ENCODE measurements at places on chromosomes 2 and 18.
A peak's percentile ranks its signal among the peaks of the same experiment; 100 is the strongest.

- no peak for DNase-seq
Observed at GRCh38 chr2:12007282-12007681, 260.9 kb downstream of the LPIN1 start.

- peak; percentile 51 for DNase-seq
Observed at GRCh38 chr18:8468921-8469335, 140.3 kb upstream of the RAB12 start.

GRCh38 chr2:173797586-173798263 lies 167.4 kb downstream of the SP3 start:
- no peak for DNase-seq

GRCh38 chr2:223782629-223783028 lies 54.8 kb downstream of the AP1S3 start:
- no peak for DNase-seq

GRCh38 chr2:111627256-111627655 lies 256.7 kb downstream of the ANAPC1 start:
- DNase-seq = no peak

- no peak for DNase-seq
Observed at GRCh38 chr18:56568986-56569385, 69.4 kb downstream of the TXNL1 start.

DNA sequence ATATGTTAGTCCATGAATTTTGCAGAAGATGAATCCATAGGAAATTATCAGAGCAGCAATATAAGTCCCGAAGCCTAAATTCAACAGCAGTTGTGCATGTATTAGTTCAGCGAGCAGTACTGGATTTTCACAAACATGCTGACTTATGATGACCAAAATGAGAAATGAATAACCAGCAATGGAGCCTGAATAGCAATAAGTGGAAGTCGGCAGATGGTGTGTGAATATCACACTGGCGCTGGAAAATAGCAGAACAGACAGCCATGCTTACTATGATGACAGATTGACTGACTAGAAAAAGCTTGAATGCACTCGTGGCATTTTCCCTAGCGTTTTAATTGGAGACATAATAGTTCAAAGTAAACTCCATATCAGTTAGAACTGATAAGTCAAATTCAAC lies 1114.5 kb downstream of the DSC3 start:
- no peak for DNase-seq

DNA sequence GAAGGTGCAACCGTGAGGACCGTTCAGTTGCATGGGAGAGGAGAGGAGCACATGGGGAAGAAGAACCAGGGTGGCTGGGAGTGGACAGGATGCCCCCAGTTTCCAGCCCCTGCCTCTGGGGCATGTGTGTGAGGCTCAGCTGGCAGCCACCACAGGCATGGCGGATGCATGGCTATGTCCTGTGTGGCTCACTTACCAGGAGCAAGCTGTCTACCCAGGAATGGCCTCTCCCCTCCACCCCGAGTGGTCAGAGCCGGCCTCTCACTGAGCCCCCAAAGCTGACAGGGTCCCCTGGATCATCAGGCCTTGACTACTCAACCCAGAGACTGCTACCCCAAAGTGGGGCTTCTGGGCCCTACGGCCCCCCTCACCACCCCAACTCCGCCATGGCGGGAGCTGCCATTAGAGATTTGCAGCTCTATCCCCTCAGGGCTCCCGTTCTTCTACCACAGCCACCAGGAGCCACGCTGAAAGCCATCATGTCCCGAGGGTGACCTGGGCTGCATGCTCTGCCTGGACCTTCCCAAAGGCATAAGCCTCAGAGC lies 65.3 kb downstream of the RHOB start:
- DNase-seq = no peak

DNA sequence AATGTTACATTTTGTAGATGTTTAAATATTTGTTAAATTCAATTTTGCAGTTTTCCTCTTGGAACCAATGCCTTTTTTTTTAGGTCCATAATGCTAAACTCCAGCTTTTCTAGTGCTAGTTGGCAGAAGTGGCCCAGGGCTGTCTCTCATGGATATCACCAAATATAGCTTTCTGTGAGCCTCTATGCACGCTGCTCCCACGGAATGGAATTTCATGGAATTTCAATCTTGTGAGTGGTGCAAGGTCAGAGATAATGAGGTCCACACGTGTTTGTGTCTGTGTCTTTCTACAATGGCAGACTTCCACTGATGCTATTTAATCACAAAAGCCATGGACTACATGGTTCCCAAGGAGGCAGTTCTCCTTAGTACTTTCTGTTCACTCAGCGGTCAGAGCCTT lies 191.5 kb upstream of the PARD3B start:
- no peak for DNase-seq

DNA sequence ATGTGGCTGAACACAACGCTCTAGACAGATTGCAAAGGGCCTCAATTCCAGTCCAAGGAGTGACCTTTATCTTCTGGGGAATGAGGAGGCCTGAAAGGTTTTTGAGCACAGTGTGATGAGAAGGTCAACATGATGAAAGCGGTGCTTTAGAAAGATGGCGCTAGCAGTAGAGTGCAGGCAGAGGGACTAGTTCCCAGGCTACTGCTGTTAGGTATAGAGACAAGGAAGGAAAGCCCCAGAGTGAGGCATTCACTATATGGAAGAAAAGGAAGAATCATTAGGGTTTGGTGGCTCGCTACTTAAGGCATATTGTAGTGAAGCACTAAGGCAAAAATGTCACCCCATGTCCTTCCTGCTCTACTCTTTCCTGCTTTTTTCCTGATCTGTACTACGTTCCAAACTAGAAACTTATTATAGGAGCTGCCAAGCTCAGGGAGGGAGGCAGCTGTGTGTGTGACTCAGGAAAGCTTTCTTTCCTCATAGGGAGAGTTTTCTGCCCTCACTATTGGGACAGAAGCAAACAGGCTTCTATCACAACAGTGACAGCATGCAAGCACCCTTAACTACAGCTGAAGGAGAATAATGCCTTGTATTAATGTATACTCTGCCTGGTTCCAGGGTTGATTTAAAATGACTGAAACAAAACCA lies 160.8 kb upstream of the CAVIN2 start:
- peak; percentile 69 for DNase-seq

DNA sequence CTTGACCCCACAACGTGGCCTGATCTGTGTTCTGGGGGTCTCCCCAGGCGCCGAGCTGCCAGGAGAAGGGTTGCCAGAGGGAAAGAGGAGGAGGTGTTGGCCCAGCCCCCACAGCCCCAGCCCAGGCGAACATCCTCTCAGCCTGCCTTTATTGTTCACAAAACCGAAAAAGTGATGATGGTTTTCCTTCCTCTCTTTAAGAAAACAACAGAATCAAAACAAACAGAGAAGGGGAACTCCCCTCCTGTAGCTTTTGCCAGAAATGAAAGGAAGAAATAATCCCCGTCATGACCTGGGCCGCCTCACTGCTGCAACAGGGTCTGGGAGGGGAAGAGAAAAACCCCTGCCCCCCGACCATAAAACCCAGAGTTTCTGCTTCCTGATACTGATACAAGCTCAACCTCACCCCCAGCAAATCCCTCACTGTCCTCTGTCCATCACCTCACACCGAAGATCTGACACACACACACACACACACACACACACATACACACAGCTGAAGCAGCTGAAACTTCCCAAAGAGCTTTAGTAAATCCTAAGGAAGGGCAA lies 52.0 kb downstream of the ZFP36L2 start:
- peak; percentile 96 for DNase-seq

DNA sequence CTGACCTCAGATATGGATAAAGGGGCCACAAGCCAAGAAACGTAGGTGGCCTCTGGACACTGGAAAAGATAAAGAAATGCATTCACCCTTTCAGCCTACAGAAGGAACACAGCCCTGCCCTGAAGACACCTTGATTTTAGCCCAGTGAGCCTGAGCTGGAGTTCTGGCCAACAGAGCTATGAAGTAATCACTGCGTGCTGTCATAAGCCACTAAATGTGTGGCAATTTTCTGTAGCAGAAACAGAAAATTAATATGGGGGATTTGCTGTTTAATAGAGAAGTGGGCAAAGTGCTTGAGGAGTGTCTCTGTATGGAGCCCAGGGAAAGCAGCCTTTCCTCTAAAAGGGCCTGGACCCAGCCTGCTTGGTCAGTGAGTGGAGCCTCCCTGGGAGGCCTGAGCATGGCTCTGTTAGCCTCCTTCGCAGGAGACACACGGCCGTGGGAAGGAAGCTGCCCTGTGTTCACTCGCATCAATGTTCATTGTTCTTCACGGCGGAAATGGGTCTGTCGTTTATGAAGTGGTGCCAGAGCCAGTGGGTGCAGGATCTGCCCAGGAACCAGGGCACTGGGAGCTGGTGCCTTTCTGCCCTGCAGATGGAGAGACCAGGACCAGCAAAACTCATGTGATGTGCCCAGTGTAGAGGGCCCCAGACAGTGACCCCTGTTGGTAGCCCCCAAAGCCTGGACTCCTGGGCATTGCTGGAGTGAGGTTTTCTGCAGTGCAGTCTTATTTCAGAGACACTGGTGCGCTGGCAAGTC lies 268.9 kb downstream of the NDUFA10 start:
- DNase-seq = no peak

GRCh38 chr2:68031542-68032160 lies 31.2 kb downstream of the C1D start:
- peak; percentile 79 for DNase-seq

- no peak for DNase-seq
Observed at GRCh38 chr2:28587526-28588291, 91.8 kb downstream of the PLB1 start.

DNA sequence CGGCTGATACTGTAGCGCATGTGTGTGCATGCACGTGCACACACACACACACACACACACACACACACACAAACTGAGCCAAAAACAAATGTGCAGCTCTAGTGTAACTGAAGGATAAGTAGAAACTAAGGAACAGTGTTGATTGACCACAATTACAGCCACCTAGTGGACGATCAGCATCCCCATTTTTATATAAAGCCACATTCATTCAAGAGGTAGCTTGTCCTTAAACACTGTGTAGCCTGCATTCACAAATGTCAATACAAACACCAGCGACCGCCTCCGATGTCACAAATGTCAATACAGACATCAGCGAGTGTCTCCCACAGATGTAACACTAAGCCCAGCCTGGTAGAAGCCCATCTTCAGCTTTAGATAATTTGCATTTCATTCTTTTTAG lies 167.4 kb downstream of the PTGR3 start:
- peak; percentile 49 for DNase-seq

DNA sequence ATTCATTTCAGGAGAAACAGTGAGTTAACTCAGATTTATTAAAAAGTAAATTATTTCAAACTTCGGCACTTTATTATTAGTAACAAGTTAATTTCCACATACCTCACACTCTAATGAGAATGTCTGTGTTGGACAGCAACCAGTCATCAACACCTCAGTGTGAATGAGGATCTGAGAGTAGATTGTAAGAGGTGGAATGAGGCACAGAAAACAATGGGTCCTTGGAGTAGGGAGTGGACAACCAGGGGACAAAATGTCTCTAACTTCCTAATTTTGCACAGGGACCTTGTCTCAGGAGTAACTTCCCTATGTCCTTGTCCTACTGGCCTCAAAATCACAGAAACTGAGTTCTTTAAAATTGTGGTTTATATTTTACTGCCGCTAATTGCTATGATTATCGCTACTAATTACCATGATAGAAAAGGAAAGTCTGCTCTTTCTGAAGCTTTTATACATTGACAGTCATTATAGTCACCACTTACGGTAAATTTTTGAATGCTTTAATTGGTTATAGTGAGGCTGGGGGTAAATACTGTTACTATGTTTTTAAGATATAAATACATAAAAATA lies 82.2 kb upstream of the LRPPRC start:
- no peak for DNase-seq

All from endothelial cell of umbilical vein (primary cell).